ENCODE measurements at places on chromosomes 16 and 17.

GRCh38 chr16:3625911-3626732 lies 14.7 kb upstream of the SLX4 start:
- no peak for DNase-seq

DNA sequence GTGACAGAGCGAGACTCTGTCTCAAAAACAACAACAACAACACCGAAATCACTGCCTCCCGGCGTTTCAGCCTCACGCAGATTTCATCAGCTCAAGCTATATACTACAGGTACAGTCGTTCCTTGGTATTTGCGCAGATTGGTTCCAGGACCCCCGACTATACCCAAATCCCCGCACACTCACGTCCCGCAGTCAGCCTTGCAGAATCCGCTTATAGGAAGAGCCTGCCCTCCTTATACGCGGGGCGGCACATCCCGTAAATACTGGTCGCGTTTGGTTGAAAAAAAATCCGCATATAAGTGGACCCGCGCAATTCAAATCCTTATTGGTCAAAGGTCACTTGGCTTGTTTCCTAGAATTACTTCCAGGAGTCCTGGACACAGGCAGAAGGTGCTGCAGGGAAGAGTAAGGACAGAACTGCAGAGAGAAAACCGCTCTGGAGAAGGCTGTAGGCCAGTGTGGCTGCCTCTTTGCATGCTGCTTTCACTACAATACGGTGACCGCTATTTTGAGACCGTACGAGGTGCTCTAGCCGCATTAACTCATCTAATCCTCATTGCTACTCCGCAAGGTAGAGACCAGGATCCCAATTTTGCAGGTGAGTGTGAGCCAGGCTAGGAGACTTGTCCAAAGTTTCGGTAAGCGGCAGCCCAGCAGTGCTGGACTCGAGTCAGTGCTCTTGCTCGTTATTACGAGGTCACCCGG lies 718 bp downstream of the NDUFAB1 start:
- DNase-seq, result no peak

DNA sequence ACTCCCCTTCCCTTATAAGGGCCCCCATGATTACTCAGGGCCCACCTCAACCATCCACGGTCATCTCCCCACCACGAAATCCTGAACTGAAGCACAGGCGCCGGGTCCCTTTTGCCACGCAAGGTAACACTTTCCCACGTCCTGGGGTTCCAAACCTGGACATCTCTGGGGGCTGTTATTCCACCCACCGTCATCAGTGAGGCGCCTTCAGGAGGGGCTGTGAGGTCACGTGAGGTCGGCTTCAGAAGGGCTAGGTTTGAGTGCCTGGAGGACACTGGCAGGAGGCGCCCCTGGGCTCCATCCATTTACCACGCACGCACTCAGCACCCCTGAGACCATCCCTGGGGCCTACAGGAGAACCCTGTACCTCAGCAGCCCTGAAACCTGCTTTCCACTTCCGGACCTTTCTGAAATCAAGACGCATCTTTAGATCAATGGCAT lies 4.1 kb downstream of the CD2BP2 start:
- no peak for DNase-seq

DNA sequence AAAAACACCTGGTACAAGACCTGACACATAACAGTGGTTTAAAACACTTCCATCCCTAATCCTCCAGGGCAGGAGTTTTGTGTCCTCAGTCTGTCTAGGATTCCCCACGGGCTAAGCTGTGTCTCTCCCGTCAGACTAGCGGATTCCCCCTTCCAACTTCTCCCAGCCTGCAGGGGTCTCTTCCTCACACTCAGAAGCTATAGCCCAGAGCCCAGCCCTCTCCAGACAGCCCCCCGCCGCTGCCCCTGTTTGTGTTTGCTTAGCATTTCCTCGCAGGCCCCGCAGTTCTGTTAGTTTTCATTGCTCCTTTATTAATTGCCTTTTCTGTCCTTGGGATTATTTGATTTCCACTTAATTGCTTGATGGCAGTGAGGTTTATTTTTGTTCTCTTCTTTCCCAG lies 91.2 kb downstream of the TMEM132E start:
- DNase-seq, result no peak

DNA sequence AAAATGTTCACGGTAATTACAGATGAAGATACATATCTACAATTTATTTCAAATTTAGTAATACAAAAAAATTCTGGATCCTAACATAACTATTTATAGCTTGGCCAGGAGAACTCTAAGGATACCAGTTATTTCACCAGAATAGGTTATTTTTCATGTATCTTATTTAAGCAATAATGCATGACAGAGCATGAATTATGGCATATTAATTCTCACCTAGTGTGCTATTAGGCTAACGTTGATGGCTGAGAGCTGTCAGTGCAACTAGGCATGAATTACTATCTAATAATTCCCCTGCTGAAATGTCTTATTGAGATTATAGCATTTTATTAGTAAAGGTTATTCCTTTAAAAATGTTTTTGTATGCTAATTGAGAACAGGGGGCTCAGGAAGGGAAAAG lies 44.5 kb downstream of the SALL1 start:
- no peak for DNase-seq

- no peak for DNase-seq
Measured at GRCh38 chr16:78768718-78769117, 669.3 kb downstream of the WWOX start.

DNA sequence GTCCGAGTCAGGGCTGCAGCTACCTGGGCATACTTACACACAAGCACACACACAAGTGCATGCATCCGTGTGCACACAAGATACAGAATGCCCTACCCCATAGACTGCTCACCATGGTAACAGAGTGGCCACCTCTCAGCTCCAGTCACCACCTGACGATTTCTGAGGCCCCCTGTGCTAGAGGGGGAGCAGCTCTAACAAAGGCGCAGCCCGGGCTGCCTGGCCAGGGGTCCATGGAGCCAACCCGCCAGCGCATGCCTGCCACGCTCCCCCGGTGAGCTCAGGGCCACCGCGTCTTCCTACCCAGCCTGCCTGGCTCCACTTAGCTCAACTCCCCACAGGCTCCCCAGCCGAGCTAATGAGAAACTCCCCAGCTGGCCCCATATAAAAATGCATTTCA lies 75.5 kb downstream of the ZNF423 start:
- DNase-seq, result no peak

GRCh38 chr17:45223539-45224528 lies 2.1 kb downstream of the FMNL1 start:
- DNase-seq, result no peak

DNA sequence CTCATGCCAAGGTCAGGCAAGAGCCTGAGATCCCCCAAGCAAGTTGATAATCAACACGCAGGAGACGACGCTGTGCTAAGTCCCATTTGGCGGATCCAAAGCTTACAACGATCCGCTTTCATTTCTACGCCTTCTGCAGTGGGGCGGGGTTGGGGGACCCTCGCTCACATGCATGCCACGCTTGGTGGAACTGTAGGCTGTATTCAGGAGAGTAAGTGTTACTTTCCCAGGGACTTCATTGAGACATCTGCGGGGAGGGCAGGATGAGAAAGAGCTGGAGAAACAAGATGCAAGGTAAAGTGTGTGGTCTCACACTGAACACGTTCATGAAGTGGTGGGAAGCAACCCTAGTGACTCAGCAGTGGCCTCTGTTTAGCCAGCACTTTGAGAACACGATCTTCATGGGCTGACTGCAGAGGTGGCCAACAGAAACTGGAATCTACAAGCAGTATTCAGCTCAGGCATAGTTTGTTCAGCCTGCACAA lies 100.5 kb downstream of the XYLT1 start:
- no peak for DNase-seq

DNA sequence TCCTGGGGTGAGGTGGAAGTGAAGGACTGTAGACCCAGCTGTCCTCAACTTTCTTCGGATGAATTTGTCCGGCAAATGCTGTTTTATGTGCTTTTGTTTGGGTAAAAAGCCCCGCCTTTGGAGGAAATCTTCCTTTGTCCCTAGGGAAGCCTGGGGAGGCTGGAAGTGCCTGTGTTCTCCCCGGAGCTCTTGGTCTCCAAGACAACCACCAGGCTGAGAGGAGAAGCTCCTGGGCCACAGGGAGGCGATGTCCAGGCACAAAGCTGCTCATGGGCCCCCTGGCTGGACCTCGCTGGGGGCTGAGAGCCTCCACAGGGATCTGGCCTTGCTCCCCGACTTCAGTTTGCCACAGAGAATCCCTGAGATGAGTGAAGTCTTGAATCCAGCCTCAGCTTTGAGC lies 293.1 kb upstream of the N4BP1 start:
- DNase-seq, result no peak

DNA sequence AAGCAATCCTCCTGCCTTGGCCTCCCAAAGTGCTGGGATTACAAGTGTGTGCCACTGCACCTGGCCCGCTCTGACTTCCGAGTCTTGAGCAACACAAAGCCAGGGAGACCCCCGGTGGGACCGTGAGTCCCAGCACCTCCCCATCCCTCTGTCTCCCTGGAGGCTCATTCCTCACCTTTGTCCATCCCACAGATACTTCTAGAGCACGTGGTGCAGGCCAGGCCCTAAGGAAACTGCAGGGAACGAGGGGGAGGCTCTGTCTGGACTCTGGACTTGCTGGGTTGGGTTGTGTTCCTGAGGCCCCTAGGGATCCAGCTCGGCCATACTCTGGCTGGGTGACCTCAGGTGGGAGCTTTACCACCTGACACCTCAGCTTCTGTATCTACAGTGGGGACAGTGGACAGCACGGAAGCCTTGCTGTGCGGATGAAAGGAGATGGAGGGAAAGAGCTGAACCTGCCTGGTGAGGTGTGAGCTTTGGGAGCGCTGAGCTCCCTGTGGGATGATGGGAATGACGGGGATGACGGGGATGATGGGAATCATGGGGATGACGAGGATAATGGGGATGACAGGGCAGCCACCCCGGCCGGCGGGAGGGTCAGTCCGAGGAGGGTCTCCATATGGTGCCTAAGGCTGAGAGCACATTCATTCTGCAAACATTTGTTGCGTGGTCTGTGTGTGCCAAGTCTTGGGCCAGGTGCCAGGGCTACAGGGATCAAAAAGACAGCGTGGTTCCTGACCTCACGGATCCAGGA lies 26.6 kb downstream of the C16orf74 start:
- DNase-seq, result no peak

GRCh38 chr17:6843241-6843880 lies 11.8 kb upstream of the TEKT1 start:
- DNase-seq, result no peak

GRCh38 chr17:30388321-30389179 lies 9.8 kb downstream of the CPD start:
- no peak for DNase-seq

DNA sequence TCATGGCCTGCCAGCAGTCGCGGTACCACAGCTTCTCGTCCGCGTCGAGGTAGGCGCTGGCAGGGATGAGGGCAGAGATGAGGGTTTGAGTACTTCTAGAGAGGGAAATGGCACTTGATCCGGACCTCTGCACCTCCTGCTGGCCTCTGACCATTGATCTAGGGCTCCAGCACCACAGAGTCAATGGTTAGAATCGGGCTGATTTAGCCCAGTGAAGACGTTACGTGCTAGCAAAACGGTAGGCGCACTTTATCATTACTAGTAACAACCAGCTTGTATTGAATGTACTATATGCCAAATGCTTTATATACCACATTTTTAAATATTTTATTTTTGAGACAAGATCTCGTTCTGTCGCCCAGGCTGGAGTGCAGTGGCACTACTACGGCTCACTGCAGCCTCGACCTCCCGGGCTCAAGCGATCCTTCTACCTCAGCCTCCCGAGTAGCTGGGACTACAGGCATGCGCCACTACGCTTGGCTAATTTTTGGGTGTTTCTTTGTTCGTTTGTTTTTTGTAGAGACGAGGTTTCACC lies 526 bp downstream of the TSNAXIP1 start:
- DNase-seq, result no peak

DNA sequence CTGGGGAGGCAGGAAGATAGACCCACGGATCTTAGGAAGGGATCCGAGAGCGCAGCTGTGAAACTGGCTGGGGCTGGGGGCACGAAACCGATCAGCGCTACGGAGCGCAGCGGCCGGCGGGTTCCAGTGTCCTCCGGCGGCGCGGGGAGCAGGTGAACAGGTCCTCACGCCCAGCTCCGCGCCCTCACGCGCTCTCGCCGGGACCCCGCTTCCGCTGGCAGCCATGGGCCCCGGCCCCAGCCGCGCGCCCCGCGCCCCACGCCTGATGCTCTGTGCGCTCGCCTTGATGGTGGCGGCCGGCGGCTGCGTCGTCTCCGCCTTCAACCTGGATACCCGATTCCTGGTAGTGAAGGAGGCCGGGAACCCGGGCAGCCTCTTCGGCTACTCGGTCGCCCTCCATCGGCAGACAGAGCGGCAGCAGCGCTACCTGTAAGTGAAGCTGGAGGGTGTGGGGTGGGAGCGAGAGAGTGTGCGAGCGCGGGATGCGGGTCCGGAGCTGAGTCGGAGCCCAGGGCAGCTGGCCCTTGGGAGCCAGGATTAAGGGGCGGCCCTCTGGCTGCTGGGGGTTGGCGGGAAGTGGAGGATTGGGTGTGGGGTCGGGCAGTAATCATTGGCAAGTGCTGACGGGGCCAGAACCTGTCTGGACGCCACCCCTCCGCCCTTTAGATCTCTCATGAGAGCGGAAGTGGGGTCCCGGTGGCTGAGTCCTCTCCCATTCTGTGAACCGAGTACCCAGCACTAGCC lies 479 bp downstream of the ITGA3 start:
- DNase-seq, result no peak

GRCh38 chr17:44111777-44112176 lies 11.7 kb downstream of the HDAC5 start:
- DNase-seq, result no peak

DNA sequence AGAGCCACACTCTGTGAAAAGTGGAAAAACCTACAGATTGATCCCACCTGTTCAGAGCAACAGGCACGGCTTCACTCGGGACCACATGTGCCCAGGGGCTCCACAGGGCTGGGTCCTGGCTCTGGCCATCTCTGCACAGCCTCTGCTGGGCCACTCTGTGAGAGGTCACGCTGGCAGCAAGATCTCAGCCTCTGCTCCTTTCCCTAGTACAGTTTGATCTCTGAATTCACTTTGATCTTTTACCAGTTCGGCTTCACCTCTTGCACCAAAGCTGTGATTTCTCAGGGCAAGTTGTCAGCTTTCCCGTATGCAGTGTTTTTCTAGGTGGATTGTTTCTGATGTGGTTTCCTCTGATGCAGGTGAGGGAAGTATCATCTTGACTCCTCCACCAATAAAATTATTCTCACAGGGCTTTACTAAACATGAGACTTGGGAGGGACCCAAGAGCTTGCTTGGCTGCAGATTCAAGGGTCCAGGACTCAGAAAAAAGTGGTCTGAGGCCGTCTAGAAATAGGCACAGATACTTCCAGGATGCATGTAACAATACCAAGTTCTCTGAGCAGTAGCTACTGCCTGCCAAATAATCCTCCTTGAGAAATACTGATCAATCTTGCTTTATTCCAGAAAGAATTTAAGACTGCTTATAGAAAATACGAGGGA lies 24.0 kb upstream of the ALDH3A1 start:
- DNase-seq, result no peak

DNA sequence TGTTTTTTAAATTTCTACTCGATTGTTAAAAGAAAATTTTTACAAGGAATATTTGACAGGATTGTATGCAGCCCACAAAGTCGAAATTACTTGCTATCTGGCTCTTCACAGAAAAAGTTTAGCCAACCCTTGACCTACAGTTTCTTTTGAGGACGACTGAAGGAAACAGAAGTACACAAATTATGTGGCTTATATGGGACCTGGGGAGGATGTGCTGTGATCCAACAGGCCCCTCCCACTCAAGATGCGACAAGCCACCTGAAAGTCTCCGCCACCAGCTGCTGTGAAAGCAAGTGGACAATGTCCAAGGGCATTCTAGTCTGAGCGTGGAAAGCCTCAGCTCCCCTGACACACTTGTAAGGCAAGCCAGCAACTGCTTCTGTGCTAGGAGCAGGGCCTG lies 42.4 kb upstream of the SLC25A19 start:
- DNase-seq, result no peak

GRCh38 chr17:83055911-83056582 lies 23.4 kb upstream of the METRNL start:
- peak; percentile 40 for DNase-seq
